Stimulated activated CD8-positive, alpha-beta memory T cell treated with anti-CD3 and anti-CD28 coated beads, Interleukin-15, amount 100 ng/mL, for 4 hours (primary cell): ENCODE measurements at places on chromosomes 4 and X.

- DNase-seq: no peak
These were observed 377.2 kb upstream of the FTHL17 start for GRCh38 chrX:31449081-31449480.

- no peak for DNase-seq
These were observed 195.7 kb downstream of the ARHGAP10 start for GRCh38 chr4:147927377-147928137.

DNA sequence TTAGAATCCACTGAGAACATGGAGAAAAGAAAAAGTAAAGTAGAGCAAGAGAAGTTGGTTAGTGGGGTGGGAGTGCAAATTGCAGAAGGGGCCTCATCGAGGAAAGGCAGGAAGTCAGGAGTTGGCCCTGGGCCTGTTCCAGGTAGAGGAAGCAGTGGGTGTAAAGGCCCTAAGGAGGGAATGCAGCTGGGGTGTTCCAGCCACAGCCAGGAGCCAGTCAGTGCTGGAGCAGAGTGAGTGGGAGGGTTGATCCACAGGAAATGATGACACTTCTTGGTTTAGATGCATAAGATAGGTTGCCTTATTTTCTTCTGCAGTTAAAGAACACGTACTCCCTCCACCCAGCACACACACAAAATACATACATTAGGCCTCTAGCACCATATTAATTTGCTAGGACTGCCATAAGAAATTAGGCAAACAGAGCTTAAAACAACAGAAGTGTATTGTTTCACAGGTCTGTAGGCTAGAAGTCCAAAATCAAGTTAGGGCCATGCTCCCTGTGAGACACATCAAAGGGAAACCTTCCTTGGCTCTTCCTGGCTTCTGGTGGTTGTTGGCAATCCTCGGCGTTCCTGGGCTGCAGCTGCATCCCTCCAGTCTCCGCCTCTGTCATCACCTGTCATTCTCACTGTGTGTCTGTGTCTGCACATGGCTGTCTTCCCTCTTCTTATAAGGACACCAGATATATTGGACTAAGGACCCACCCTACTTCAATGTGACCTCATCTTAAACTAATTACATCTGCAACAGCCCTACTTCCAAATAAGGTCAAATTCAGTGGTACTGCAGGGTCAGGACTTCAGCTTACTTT is 205.9 kb downstream of the AASDH start:
- no peak for DNase-seq

DNA sequence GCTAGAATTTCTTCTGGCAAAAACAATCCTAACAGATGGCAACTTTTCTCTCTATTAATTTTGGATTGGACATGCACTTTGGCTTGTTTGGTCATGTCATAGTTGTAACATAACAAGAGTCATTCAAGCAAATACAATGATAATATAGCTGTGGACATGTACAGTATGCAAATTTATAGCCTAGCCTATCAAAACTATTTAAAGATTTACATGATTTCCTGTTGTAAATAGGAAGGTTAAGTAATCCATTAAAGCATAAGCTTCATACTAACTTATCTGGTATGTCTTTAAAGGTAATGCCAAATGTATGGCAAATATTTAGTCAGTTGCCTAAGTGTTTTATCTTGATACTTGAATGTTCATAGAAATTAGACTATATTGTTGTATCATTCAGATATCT is 45.3 kb downstream of the RPA4 start:
- no peak for DNase-seq

- DNase-seq: no peak
These were observed 33.8 kb upstream of the SPANXN1 start for GRCh38 chrX:145213504-145213903.

DNA sequence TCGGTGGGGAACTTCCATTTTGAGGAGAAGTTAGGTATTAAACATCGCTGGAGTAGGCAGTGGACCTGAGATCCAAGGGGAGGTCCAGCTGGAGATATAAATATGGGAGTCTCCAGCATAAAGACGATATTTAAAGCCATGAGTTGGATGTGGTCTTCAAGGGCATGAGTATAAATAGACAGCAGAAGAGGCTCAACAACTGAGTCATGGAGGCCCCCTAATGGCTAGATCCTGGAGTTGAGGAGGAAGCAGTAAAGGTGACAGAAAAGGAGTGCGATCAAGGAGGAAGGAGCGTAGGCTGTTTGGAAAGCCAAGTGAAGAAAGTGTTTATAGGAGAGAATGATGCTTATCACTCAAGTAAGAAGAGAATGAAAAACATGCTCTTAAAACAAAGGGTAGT is 18.1 kb upstream of the APBB2 start:
- no peak for DNase-seq

- DNase-seq: no peak
These were observed at the start of gene L1CAM for GRCh38 chrX:153885968-153886903. TSS of gene L1CAM (minus strand) at chrX:153886173. CDS start at chrX:153875836, 10,337 bp downstream.

GRCh38 chr4:65234061-65234460 is 436.2 kb downstream of the EPHA5 start:
- DNase-seq: no peak

DNA sequence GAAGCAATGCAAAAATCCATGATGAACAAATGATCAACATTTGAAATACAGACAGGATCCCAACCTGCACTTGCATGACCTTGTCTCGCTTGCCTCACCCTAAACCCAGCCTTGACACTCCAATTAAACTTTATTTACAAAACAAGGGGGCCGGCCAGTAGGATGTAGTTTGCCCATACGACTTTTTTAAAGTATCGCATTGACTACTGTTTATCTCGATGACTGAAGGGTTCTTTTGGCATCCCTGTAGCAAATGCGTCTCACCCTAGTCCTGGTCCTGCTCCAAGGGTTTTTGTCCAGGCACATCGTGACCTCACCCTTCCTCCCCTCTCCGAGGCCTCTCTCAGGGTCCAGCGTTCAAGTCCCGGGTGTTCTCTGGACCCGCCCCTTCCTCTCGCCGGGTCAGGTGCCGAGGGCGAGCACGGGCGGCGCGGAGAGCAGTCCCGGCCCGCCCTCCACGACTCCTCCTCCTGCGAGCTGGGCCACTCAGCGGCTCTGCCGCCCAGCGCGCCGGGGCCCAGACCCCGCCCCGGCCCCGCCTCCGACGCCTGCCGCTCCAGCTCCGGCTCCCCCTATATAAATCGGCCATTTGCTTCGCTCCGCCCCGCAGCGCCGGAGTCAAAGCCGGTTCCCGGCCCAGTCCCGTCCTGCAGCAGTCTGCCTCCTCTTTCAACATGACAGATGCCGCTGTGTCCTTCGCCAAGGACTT is at the start of gene SLC25A5:
SLC25A5 (plus strand) TSS at position 603 of the 709 bp plus-strand sequence; CDS start at position 675, 72 bp downstream.
- DNase-seq: peak; percentile 64

GRCh38 chr4:121226362-121226761 is 62.2 kb upstream of the TNIP3 start:
- DNase-seq: no peak

- no peak for DNase-seq
These were observed 18.7 kb downstream of the DCHS2 start for GRCh38 chr4:154472858-154473257.

GRCh38 chr4:37537484-37537883 is 148.7 kb downstream of the RELL1 start:
- no peak for DNase-seq

- DNase-seq: no peak
These were observed 902.3 kb upstream of the SLIT2 start for GRCh38 chr4:19349416-19349815.

- no peak for DNase-seq
These were observed 415.0 kb downstream of the CCSER1 start for GRCh38 chr4:90542216-90542615.

DNA sequence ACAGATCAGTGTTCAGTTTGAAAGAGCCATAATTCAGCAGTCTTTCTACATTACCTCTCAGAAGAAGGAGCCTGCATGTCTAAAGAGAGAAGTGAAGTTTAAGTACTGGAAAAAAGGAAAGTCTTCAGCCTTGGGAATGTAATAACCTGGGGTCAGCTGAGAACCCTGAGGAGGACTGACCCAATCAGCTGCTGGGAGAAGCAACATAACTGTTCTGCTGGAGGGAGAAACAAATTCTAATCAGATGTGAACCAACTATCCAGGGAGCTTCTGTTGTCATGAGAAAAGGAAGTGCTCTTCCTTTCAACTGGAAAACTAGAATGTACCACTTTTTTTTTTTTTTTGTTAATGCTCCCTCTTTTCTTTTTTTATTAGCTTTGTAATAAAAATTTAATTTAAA is 64.5 kb upstream of the PDE5A start:
- no peak for DNase-seq

DNA sequence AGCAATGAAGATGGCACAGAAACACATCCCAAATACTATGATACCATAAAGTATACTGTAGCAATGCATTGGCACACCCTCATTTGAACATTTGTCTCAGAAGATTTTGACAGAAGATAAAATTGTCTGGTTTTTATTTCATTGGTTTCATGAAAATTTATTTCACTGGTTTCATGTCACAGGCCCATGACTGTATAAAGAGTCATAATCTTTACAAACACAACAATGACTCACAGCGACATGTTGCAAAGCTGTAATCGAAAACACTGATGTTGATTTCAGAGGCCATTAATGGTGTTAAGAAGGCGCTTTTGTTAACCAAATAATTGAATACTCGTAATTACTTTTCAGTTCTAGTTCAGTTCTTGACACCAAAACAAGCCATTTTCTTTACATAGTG is 8.1 kb upstream of the DTHD1 start:
- no peak for DNase-seq

GRCh38 chrX:79444694-79445210 is 77.6 kb upstream of the ITM2A start:
- no peak for DNase-seq

- no peak for DNase-seq
These were observed 129.4 kb downstream of the CLCN4 start for GRCh38 chrX:10286195-10286594.

DNA sequence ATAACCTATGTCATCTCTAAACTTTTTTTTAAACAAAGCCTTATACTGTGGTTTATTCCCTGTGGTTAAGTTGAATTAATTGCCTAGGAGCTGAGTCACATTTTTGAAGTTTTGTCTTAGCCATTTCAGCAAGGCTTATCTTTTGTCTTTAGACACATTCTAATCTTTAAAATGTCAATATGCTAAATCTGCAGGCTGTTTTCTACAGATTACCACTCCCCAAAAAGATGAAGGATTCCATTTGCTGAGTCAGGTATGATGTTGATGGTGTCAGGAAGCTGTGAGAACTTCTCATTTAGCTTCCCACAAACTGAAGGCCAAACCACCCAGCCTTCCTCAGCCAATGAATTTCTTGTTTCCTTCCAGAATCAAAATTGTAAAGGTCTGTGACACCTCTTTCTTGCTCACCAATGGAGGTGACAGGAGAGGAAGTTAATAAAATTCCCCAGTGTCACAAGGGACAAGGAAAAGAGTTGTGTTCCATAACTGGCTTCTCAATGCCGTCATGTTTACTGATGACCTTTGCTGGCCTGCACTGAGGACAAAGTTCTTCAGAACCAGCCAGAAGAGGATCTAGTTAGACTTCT is 3.7 kb upstream of the CXCL6 start:
- no peak for DNase-seq

DNA sequence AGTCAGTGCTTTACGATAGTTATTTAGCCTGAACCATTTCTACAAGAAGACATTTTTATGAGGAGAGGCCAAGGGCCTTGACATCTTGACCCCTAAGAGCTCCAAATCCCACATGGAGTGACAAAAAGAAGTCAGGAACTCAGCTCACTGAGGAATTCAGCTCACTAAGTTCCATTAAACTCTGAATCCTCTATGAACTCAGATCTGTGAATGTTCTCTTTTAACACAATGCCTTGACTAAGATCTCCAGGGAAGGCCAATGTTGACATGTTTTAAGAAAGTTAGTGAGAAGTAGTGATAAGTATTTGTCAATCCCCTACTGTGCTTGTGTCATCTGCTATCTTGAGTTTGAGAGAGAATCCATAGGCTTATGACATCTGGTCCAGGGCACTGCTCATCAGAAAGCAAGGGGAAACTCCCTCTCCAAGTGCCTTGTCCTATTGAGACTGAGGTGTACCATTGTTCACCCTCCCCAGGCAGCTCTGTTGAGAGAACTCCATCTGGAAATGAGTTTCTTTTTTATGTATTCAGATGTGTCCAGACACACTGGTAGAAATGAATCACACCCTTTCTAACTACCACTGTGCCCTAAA is 68.7 kb upstream of the PCDH19 start:
- no peak for DNase-seq

DNA sequence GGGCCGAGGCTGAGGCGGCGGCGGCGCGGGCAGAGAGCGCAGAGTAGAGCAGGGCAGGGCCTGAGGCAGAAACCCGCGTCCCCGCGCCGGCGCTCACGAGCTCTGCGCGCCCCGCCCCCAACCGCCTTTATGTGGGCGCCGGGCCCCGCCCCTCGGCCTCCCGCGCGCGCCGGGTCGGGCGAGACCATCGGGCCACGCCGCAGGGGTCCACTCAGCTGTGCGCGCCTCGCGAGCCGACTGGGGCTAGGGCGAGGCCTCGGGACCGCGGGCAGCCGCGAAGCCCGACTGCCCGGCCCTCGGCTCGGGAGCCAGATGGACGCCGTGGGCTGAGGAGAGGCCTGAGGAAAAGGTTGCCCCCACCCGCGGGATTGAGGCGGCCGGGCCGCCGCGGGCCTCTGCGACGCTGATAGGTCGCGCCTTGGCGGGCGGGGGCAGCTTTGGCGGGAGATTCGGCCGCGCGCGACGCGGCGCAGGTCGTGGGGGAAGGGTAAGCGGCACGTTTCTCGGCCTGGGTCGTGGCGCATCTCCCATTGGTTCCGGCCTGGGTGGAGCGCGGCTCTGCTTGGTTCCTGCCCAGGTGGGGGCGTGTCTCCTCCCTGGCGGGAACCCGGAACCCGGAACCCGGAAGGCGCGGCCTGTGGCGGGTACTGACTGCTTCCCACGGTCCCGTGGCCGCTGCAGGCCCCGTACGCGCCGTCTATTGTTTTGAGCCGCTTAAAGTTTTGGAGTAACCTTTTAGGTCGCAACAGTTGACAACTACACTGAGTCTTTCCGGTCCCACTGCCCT is at the start of gene SLBP:
SLBP (minus strand) TSS at position 104 of the 787 bp plus-strand sequence. CDS start 131 bp downstream, outside the sequence.
- DNase-seq: peak; percentile 97

DNA sequence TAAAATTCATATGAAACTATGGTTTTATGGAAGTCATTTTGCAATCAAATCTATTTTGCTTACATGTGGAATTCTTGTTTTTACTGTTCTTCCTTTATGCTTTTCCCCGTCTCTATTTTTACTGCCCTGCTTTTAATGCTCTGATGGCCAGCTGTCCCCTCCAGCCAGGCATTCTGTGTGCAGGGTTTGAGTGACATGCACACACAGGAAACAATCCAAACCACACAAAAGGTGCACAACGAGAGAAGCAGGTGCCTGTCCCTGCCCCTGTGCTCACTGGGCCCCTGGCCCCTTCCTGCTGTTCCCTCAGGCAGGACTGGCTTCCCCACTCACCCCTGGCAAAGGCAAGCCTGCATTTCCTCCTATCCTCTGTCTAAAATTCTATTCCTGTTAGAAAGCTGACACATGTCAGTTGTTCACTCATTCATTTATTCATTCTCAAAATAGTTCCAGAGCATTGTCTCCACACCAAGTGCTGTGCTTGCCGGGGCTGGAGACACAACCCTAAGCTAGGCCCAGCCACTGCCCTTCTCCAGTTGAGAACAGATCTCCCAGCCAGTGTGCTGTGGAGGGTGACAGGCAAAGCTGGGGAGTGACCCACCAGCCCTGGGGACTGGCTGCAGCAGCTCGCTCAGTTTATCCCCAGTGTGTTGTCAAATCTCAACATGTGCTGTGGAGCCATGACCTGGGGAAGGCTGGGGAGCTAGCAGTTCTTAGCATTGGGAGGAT is 346.3 kb downstream of the FBXW7 start:
- DNase-seq: no peak
